ENCODE measurements at places on chromosomes 16 and 17.

DNA sequence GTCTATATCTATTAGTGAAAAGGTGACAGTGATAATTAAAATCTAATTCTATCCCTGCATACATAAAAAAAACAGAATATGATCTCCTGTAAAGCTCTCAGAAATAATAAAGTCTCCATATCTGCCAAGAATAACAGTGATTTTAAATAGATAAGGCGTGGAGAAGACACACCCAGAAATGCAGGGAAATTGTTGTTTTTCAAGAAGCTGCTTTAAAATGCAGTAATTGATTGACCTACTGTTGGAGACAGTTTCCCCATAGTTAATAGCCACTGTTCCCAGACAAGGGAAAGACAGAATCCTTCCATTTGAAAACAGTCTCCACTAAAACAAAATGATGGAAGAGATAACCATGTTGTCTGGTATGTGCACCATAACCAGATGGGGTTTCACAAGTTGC is 571.5 kb upstream of the CDH5 start:
- no peak for DNase-seq

DNA sequence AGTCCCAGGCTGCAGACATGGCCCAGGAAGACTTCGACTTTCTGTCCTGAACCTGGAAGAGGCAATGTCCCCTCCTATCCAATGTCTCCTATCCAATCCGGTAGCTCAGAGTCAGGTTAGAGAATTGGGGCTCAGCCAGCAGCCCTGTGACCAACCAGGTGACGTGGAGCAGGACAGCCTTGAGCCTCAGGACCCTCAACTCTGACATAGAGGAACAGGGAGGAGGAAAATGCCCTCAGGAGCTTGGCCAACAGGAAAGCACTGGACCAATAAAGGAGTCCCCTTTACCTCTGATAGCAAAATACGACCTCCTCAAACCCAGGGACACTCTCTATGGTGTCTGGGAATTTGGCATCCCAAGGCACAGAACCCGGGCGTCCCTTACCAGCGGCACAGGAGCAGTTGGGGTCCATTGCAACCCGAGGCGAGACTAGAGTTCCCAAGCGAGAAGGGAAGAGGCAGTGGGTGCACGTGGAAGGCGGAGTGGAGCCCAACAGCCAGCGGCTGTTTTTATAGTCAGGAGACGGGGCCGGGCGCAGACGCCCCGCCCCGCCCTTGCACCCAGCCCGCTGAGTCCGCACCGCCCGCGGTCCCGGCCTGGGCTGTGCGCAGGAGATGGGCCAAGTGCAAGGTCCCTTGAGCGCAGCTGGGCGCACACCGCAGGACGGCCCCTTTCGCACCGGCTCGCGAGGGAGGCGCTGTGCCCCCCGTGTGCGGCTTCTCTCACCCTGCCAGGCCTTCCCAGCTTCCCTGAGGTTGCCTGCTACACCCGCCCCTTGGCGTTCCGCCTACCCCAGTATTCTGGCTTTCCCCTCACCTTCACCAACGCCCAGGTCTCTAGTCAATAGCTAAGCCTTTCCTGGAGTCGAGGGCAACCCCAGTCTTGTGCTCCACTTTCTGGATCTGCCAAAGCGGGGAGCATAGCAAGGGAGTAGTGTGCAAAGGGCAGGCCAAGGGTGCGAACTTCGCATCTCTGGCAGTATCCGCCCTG is at the start of gene MT1G:
MT1G (minus strand) TSS at position 485 of the 991 bp plus-strand sequence; CDS start at position 413, 72 bp downstream.
- no peak for DNase-seq

- no peak for DNase-seq
These were observed 390 bp downstream of the SEZ6L2 start for GRCh38 chr16:29898804-29899515.

DNA sequence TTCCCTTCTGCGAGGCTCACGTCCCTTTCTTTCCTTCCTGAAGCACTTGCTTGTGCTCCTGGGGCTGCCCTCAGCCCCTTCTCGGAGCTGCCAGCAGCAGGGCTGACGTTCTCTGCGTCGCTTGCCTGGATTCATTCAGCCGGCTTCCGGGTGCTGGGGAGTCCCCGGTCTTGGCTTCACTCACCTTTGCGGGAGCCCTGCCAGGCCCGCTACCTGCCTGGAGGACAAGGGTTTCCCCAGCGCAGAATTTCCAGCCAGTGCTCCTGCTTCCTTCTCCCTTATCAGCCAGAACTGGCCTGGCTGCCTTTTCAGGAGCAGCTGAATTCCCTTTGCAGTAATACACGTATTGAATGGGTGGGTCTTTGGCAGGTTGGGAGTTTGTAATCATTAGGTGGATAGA is 22.1 kb upstream of the IL17C start:
- no peak for DNase-seq

DNA sequence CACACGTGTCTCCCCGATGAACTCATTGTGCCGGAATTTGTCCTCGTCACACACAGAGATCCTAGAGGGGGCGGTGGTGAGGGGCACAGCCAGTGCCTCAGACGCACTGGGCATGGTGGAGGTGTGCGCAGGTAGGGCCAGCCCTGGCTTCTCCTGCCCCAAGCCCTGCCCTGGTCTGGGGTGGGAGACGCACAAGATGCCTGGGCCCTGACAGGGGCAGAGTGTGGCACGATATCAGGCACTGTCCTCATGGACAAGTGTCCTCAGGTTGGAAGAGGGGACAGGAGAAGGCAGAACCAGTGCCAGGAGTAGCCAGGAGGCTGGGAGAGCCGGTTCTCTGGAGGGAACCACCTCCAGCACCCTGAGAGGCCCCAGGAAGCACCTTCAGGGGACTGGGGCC is 20.0 kb downstream of the DOC2B start:
- DNase-seq, result no peak

DNA sequence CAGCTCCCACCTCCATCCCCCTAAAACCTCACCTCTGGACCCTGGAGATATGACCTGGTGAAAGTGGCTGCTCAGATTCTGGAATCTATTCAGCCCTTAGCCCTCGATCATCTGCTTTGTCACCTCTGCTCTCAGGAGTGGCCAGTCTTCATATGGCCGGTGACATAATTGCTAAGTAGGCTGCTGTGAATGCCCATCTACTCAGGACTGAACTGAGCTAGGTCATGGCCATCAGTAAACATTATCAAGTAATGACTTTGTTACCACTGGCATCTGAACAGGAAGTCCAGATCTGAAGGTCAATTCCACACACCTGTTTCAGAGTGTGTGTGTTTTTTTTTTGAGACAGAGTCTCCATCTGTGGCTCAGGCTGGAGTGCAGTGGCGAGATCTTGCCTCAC is 78.6 kb downstream of the CDK5R1 start:
- DNase-seq, result no peak

- no peak for DNase-seq
These were observed 192.3 kb downstream of the SHISA9 start for GRCh38 chr16:13093661-13094060.

DNA sequence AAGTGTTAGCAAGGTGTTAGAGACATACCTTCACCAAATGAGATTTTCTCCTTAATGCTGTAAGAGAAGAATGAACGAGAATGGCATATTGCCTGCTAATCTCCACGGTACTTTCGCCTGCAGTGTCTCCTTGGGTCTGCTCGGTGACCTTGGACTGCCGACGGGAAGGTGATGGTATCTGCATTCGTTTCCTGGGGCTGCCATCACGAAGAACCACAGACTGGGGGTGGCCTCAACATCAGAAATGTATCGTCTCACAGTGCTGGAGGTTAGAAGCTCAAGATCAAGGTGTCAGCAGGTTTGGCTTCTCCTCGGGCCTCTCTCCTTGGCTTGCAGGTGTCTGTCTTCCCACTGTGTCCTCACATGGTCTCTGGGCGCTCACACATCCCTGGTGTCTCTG is 86.3 kb upstream of the TNRC6C start:
- DNase-seq, result no peak

GRCh38 chr17:11996722-11997146 is 541 bp downstream of the ZNF18 start:
- DNase-seq, result no peak

- no peak for DNase-seq
These were observed 14.2 kb upstream of the SLC38A10 start for GRCh38 chr17:81309140-81309858.

- DNase-seq, result no peak
These were observed 59.0 kb downstream of the PHKB start for GRCh38 chr16:47519996-47520679.

GRCh38 chr17:45577571-45578279 is 87.2 kb upstream of the PLEKHM1 start:
- no peak for DNase-seq

- no peak for DNase-seq
These were observed 7.7 kb downstream of the CORO6 start for GRCh38 chr17:29615048-29615385.

GRCh38 chr17:39738983-39739884 is 1.5 kb downstream of the GRB7 start:
- DNase-seq, result no peak

- DNase-seq, result no peak
These were observed 9.7 kb downstream of the ERN1 start for GRCh38 chr17:64120159-64120810.

- no peak for DNase-seq
These were observed 73.9 kb upstream of the AKTIP start for GRCh38 chr16:53576904-53577303.

DNA sequence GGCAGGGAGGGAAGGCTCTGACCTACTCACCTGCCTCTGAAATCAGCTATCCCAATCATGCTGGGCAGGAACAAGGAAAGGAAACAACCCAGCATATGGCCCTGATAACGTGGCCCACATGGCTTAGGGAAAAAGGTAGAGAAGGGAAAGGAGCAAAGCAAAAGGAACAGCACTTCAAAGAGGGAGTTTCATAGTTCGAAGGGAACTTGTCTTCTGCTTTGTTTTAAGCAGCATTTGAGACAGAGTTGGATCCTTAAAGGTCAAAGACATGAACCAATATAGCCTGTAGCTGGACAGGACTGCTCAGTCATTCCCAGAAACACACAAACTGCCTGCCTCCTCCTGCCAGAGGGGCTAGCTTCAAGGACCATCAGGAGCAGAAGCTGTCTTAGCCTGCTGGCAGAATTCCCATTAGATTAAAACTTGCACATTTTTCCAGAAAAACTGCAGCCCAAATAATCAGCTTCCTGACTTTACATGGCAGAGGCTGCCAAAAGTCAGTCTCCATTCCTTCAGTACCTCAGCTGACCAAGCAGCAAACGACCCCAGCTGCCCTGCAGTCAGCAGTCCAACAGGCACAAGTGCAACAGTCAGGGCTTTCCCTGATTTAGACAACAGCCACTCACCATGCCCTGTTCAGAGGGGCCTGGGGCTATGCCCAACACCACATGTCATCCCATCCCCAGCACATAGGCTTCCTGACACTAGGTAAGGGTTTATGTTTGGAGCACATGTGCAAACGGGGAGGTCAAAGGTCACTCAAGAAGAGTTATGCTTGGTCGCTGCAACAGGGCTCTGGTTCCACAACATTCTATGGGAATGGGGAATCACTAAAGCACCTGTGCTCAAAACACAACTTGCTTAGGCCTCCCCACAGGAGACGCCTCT is 32.5 kb downstream of the RANBP10 start:
- DNase-seq, result no peak

GRCh38 chr16:30406795-30407101 is 658 bp upstream of the ZNF771 start:
- DNase-seq, result no peak

DNA sequence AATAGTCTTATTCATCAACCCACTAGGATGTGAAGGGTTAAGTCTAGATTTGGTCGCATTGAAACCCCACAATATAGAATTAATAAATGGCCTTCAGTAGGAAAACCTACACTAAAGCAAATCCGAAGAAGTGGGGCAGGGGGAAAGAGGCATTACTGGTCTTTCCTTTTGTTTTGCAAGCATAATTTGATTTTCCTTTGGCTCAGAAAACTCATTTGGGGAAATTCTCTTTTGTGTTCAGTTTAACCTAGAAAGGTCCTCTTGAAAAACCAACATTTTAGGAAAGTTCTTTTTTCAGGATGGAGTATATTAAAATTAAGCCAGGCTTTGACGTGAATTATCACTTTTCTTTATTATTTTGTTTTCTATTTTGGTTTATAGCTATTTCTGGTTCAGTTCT is 31.7 kb downstream of the ERCC4 start:
- no peak for DNase-seq

GRCh38 chr17:63142836-63143235 is 176.8 kb downstream of the TANC2 start:
- no peak for DNase-seq

DNA sequence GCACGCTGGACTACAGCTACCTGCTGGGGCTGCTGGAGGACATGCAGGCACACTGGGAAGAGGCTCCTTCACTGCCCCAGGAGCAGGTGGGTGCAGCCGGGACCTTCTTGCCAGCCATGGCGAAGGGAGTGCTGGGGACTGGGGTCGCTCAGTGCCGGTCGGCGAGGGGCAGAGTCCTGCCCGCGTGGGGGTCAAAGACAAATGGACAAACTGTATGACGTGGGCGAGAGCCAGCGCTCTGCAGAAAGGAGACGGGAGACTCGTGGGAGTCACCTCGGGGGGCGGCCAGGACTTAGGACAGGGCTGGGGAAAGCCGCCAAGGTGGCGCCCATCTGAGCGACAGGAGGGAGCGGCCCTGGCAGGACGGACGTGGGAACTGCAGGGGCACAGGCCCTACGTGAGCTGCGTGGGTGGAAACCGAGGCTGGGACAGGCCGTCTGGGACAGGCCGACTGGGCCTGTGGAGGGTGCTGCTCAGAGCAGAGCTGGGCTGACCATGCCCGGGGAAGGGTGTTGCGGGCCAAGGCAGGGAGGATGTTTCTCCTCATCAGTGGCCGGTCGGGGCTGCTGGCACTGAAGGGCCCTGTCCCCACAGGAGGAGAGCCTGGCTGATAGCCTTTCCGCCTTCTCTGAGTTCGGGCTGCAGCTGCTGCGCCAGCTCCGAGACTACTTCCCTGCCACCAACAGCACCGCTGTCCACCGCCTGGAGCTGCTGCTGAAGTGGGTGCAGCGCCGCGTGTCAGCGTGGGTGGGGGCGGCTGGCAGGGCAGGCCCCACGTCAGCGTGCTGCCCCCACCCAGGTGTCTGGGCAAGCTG is 8.0 kb downstream of the TSR3 start:
- no peak for DNase-seq

GRCh38 chr17:75688209-75688825 is 21.2 kb downstream of the SAP30BP start:
- no peak for DNase-seq

- no peak for DNase-seq
These were observed 19.6 kb upstream of the CCL1 start for GRCh38 chr17:34382621-34383124.

- DNase-seq, result no peak
These were observed at the start of gene NOD2 for GRCh38 chr16:50692999-50693781. Gene NOD2 (plus strand): TSS chr16:50693606. CDS start chr16:50699496, 5,890 bp downstream.

DNA sequence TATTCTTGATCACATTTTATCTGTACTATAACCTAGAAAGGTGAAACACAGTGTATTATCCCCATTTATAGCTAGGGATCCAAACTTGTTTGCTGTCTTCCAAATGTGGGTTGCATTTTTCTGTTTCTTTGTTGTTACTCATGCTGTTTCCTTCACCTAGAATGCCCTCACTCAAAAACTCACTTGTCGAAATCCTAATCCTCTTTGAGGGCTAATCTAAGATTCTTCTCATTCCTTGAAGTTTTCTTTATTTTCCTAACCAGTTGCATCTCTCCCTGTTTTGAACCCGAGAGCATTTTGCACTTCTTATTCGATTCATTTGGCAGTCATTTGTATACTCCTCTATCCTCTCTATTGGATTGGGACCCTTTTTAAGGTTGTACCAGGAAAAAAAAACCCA is 9.6 kb downstream of the CALCOCO2 start:
- DNase-seq, result no peak

- DNase-seq, result no peak
These were observed 61.1 kb downstream of the CYLD start for GRCh38 chr16:50802961-50803360.
